ENCODE measurements at places on chromosomes 7 and 10.

- no peak for DNase-seq
Observed at GRCh38 chr10:26046073-26046700, 112.2 kb downstream of the MYO3A start.

GRCh38 chr7:916291-916941 is 38.1 kb downstream of the ADAP1 start:
- no peak for DNase-seq

DNA sequence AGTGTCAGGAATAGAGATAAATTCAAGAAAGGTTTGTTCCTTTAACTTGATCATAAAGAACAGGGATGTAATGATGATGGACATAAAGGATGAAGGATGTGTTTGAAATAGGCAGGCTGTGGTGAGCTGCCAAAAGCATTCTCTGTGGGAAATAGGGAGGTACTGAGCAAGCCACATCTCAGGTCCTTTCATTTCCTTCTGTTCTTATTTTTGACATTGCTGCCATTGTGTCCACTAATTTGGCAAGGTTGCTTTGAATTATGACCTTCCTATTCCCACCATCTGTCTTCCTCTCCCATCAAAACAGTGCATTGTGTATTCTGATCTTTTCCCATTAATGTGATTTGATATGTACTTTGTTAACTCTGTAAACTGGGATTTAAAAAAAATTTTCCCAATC is 9.4 kb downstream of the SCRN1 start:
- no peak for DNase-seq

GRCh38 chr7:132650498-132650897 is 74.2 kb upstream of the PLXNA4 start:
- peak; percentile 51 for DNase-seq

GRCh38 chr7:44279731-44280505 is 45.5 kb downstream of the CAMK2B start:
- DNase-seq = no peak

DNA sequence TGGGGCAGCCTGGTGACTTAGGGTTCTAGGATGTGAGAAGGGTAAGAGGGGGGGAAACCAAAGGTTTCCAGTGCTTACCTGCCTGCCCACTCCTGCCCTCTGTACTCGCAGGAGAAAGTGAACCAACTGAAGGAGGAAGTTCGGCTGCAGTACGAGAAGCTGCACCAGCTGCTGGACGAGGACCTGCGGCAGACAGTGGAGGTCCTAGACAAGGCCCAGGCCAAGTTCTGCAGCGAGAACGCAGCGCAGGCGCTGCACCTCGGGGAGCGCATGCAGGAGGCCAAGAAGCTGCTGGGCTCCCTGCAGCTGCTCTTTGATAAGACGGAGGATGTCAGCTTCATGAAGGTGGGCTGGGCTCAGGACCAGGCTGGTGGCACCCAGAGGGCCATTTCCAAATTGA is 10.7 kb downstream of the TRIM8 start:
- no peak for DNase-seq

- DNase-seq = no peak
Observed at GRCh38 chr7:135162382-135163001, 8.0 kb downstream of the CYREN start.

GRCh38 chr10:15748126-15748525 is 28.4 kb upstream of the ITGA8 start:
- DNase-seq = no peak

DNA sequence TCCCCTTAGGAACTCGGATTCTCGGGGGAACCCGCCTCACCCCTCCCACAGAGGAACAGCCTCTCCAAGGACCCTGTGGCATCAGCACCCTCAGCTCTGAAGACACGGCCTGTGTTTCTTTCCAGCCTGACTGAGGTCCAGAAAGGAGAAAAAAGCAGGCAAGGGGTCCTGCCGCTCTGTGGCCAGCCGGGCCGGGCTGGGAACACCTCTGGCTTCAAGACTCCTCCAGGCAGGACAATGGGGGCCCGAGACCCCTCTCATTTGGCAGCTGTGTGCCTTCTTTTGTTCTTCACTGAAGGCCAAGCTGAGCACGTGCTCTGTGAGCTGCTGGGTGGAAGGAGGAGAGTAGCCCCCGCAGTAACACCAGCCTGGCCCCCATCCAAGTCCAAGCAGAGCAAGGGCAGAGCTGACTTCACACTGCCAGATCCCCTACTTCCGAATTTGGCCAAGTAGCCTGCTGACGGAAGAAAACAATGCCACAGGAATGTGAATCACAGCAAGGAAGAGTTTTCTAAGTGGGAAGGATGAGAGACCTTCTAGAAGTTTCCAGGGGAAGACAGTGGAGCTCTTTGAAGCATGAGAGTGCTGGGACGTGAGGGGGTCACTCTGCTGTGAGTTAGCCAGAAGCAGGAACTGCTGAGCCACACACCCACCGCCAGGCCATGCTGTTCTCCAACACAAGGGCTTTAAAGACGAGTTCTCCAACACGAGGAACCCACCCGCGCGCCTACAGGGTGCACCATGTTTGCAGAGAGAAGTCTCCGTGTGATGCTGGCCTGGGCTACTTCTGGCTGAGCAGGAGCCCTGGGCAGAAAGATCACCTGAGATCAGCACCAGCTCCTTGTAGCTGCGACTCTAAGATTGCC is 3.1 kb downstream of the CNPY1 start:
- peak; percentile 1 for DNase-seq

- DNase-seq = peak; percentile 76
Observed at GRCh38 chr7:135930565-135931461, 46.3 kb downstream of the MTPN start.

DNA sequence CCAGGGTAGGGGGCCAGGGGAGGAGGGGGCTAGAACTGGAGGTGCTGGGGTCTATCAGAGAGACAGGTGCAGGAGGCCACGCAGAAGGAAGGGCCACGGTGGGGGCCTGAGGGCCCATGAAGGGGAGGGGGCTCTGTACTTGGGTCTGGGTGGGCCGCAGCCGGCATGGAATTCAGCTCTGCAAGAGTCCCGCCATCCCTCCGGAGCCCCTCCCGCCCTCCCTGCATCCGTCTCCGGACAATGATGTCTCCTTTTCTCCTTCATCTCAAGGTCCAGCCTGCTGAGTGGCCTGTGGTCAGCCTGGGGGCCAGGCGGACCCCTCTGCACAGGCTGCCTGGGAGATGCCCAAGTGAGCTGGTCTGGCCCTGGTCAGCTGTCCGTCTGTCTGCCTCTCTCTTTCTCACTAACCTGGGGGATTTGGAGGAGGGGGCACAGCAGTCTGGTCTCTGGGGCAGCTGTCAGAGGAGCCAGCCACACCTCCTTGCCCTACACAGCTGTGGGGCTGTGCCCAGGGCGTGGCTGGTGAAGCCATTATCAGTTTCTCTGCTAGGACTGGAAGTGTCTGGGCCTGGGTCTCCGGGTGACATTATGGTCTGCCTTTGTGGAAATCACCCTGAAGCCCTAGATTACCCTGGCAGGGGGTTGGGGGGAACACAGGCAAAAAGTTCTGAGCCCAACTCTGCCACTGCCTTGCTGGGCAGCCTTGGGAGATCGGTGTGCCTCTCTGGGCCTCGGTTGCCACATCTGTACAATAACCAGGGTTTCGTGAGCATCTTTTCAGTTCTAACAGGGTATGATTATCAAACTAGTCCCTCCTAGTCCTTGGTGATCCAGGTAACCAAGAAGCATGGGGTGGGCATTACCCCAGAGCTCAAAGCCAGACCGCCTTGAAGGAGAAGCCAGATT is 19.0 kb upstream of the HSPB1 start:
- no peak for DNase-seq

DNA sequence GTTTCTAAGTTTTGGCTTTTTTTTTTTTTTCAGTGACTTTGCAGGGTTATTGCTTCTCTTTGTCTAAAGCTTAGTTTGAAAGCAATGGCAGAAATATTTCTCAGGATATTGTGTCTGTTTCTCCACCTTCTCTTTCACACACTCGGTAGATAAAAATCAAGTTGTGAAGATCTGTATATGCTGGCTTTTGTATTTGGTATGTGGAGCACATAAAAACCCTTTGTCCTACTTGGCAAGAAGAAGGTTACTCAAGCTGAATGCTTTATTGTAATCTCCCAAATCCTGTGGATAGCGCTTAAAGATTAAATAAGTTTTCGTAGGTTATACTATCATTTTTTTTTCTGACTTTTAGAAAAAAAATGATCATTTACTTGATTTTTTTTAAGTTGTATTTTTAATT is 172.4 kb downstream of the CDCA7L start:
- DNase-seq = no peak

DNA sequence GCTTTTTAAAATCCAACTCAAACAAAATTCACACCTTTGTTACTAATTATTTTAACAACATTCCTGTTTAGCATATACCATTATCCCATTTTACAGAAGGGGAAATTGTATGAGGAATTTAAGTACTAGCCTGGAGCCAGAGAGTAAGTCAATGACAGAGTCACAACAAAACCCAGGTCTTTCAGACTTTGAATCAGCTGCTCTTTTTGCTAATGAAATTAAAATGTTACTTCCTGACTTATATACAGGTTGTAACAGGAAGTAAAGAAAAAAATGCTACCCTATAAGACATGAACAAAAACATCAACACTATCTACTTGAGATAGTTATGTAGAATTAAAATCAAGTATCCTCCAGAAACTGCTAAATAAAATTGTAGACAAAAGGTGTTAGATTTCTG is 82.6 kb upstream of the ASAH2 start:
- no peak for DNase-seq

DNA sequence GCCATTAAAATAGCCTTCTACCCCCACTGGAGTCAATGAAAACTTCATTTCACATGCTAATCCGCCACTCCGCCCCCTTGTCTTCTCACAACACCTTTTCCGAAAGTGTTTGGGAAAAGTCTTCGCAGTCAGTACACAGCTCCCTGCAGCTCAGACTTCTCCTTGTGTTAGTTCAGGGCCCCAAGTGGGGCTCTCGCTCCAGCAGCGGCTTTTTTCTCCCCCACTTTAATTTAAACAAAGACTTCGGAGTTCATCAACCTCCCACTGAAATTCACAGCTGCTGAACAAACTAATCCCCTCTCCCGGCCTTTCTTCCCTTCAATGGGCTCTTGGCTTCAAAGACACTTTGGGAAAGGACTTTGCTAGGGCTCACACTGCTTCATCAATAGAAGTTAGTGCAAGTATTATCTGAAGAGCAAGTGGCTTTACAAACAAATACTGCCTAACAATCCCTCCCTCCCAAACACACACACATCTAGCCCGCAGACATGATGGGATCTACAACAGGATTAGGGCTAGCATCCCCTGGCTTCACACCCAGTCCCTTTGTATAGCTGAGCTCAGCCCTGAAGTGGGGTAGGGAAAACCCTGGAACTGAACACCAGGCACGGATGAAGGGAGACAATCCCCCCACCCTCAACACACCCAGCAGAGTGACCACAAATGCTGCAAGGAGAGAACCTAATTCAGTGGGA is 23.1 kb downstream of the WNT8B start:
- DNase-seq = no peak

- DNase-seq = no peak
Observed at GRCh38 chr7:74307738-74308505, 18.7 kb downstream of the CLIP2 start.

DNA sequence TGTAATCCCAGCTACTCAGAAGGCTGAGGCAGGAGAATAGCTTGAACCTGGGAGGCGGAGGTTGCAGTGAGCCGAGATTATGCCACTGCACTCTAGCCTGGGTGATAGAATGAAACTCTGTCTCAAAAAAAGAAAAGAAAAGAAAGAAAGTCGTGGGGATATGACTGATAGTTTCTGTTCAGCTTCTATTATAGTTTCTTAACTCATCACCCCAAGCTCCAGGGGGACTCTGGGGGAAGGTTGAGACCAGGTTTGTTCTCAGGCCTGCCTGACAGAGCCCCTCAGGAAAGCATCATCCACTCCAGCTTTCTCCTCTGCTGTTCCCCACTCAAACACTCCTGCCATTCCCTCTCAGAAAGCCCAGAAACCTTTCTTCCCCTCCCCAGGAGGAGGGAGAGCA is 542.4 kb upstream of the GALNT17 start:
- DNase-seq = no peak

GRCh38 chr10:113716109-113716910 is 35.2 kb upstream of the PLEKHS1 start:
- no peak for DNase-seq

GRCh38 chr10:101536800-101537199 is 51.3 kb downstream of the POLL start:
- DNase-seq = peak; percentile 53

DNA sequence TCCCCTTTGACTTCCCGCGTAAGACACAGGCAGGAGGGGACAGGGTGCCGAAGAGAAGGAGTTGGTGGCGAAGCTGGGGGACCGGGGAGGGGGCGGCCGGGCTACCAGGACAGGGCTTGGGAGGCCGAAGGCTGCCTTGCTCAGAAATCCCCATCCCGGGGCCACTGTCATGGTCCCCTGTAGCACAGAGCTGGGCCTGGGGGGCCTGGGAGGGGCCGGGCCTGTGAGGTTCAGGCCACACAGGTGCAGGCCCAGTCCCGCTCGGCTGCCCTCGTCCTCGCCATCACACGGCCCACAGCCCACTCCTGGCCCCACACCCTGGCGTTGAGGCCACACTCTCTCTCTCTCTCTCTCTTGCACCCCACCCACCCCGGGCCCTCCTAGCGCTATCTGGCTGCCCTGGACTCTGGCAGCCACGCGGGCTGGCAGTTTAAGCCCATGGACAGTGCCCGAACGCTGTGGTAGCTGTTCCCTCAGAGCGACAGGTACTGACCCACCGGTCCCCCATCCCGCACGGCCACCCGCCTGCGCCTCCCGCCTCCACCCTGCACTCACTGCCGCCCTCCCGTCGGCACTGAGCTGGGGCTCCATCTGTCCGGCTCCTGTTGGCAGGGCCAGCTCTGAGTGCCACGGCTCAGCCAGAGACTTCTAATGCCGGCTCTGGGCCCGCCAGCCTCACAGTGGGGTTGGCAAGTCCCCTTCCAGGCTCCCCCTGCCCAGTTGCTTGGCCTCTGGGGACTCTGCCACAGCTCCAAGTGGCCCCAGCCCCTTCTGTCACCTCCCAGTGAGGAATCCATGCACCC is 28.0 kb downstream of the TTYH3 start:
- no peak for DNase-seq

DNA sequence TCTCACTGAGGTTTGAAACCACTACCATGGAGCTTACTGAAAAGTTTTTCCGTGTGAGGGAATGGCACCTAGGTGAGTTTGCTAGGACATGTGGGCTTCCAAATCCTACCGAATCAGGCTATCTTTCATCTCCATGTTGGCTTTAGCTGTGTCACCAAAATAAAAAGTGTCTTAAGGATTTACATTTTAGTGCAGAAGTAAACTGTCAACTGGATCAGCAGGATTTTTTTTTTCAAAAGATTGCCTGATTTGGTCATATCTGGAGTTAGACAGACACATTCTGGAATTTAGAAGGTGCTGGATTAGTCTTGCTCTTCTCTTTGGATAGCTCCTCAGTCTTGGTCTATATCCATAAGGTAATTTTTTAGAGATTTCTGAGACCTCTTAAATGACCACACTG is 5.5 kb downstream of the ARID5B start:
- no peak for DNase-seq

- peak; percentile 65 for DNase-seq
Observed at GRCh38 chr7:34282271-34282670, 375.7 kb upstream of the NPSR1 start.

Data from cardiac fibroblast (primary cell).